ENCODE measurements at places on chromosomes 16 and 17.

GRCh38 chr16:11066261-11066870, 122.0 kb downstream of the CLEC16A start:
- no peak for DNase-seq

- DNase-seq: no peak
These were observed 17.1 kb upstream of the HOXB13 start for GRCh38 chr17:48745381-48746275.

GRCh38 chr17:14304222-14304772, 3.4 kb downstream of the HS3ST3B1 start:
- no peak for DNase-seq

GRCh38 chr16:57993897-57994296, 6.6 kb downstream of the ZNF319 start:
- no peak for DNase-seq

GRCh38 chr16:11105038-11105903, 150.7 kb downstream of the SOCS1 start:
- peak; percentile 94 for DNase-seq

DNA sequence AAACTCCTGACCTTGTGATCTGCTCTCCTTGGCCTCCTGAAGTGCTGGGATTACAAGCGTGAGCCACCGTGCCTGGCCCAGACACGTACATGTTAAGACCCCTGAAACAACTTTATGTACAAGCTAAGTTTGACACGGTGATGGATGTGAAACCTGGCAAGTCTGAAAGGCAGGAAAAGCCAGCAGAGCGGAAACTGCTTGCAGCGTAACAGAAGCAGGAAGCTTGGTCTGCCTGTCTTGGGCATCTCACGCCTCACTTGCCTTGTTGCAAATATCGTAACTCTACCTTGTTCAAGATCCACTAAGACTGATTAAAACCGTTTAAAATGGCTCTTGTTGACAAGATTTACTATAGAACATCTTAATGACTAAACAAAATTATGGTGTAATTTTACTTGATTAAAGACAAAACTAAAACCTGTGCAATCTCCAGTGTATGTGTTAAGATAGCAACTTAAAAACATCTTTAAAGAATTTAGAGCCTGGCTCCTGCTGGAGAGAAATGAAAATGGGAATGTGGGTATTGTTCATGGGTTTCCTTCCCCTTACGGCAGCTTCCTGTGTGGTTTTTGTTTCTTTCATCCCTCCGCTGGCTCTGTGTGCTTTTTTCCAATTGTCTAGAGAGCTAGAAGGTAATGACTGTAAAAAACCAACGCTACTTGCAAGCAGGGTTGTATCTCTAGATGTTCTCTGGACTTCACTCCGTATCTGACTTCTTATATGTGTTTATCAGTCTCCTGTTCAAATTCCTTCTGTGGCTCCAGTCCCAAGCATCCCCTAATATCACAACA, 477.6 kb downstream of the XYLT1 start:
- DNase-seq: no peak

- DNase-seq: no peak
These were observed 4.9 kb upstream of the RASD1 start for GRCh38 chr17:17500999-17501605.

- DNase-seq: no peak
These were observed 9.6 kb downstream of the AP2B1 start for GRCh38 chr17:35596530-35597233.

- no peak for DNase-seq
These were observed at the start of gene CX3CL1 for GRCh38 chr16:57372372-57373116. Gene CX3CL1 (plus strand): TSS chr16:57372490. CDS start chr16:57372569, 79 bp downstream.

GRCh38 chr16:69064124-69064763, 41.2 kb upstream of the HAS3 start:
- no peak for DNase-seq

All from GM04503 (cell line).